NCI-H1092 treated with DMSO at 0.1 percent for 48 hours (cell line): ENCODE measurements at places on chromosomes 7 and 10.

DNA sequence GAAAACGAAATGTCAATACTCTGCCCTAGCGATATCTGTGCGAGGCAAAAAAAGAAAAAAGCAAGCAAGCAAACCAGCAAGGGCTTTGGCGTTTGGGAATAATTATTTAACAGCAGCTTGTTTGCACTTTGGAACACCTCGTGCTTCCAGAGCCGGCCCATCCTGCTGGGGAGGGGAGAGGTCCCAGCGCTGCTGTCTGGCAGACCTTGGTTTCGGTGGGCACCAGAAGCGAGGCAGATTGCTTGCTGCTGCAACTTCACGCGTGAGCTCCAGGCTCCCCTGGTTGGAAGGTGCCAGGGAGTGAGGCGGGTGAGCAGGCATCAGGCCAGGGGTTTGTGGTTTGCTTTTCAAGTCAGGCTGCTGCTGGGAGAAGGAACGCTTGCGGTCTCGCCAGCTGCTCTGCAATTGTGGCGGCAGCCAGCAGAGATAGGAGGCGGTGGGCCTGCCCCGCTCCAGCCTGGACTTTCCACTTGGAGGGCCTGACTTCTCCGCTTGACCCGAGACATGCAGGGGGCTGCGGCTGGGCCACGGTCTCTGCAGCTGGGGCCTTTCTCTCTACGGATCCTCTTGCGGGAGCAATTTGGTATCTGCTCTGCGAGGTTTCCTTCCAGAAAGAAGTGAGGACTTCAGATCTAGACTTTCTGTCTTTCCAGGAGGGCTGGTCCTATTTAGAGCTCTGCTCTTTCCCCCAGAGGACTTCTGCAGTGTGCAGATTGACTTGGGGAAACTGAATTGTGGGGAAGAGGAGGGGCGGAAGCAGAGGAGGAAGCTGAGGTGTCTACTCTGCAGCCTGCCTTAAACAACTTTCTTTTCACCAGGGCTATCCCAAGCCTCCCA, 131.4 kb downstream of the PRPF18 start:
- peak; percentile 52 for DNase-seq

- no peak for DNase-seq
Measured at GRCh38 chr7:31478721-31479120, 35.2 kb upstream of the ITPRID1 start.

DNA sequence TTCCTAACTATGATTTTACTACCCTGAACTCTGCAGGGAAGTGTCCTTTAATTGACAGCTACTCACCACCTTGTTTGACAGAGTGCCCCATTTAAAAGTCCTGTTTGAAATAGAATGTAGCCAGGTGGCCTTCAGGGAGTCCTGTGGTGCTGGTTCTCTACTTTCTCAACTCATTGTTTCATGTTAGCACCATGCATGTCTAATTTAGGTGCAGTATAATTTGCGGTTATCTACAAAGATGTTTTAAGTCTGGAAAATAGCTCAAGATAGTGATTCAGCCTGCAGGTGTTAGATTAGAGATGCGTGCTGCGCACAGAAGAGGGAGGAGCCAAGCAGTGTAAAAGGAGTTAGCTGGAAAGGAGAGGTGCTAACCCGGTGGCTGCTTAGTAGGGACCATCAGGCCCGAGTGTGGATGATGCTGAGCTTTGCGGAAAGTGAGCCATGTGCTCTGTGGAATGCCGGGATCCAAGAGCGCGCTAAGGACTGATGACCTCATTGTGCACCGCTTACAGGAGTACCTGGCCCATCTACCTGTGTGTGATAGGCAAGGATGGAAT, 1.2 kb downstream of the CCM2 start:
- DNase-seq, result no peak

- DNase-seq, result no peak
Measured at GRCh38 chr10:130041451-130042371, 68.9 kb downstream of the C10orf143 start.

- DNase-seq, result no peak
Measured at GRCh38 chr10:11177926-11178471, 160.3 kb downstream of the CELF2 start.

- peak; percentile 95 for DNase-seq
Measured at GRCh38 chr7:117068511-117069145, 115.3 kb downstream of the ST7 start.

DNA sequence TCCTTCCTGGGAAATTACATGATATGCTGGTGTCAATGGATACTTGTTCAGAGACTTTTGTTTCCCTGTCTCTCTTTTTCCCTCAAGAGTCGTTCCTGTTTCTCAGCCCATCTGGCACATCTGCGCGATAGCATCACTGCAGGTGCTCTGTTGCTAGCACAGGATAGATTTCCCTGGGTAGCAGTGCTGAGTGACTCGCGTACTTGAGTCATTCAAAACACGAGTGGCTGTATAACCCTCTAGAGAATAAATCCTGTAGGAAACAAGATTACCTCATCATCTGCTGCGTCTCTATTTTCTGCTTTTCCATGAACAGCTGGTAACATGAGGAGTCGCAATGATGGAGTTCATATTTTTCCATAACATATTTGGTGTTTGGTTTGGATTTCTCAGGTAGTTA, 452.0 kb upstream of the FZD8 start:
- DNase-seq, result no peak

DNA sequence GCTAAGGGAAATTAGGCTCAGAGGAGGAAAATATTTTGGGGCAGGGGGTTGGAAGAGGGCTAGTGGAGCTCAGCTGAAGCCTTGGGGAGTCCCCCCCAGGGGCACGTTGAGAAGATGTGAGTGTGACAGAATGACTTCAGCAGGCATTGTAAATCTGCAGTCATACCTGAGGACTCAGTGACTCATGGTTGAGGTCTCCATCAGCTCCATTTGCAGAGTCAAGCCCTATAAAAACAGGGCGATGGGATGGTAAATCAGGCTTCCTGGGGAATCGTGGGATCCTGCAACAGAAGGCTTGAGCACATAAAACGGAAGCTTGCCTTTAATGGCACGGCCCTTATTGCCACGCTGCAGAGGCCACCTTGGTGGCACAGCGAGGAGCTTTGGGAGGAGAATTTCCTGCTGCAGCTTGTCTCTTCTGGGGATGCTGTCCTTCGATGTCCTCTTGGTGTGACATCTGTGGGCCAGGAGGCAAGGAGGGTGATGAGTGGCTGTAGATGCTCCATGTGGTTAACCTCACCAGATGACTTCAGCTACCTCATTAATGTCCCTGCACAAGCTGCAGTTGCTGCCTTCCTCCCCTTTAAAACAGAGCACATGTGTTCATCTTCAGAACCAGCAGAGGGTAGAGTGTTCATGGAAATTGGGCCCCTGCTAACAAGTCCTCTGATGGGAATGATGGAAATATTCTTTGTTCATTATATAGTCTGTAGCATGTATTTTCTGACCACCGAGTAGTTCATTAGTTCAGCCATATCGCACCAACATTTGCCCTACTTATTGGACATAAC, 285.9 kb downstream of the LRMDA start:
- DNase-seq, result no peak

GRCh38 chr7:47128700-47129099, 453.2 kb downstream of the TNS3 start:
- DNase-seq, result no peak

GRCh38 chr10:119404719-119405519, 137.6 kb downstream of the RGS10 start:
- DNase-seq, result no peak

GRCh38 chr7:145860809-145861208, 255.8 kb upstream of the CNTNAP2 start:
- no peak for DNase-seq

DNA sequence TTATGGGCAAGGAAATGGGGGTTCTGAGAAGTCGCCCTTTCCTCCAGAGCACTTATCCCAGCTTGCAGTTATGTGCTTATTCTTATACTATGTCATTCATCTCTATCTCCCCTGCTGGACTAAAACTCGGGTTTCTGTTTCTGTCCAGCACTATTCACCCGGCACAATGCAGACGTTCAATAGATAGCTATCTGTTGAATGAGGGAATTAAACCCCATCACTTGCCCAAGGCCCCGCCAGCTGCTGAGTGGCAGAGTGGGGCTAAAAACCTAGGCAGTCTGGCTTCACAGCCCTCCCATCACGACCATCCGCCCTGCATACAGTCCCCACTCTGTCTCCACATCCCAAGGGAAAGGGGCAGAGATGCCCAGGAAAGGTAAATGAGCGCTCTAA, 5.4 kb downstream of the SLIT1 start:
- no peak for DNase-seq

DNA sequence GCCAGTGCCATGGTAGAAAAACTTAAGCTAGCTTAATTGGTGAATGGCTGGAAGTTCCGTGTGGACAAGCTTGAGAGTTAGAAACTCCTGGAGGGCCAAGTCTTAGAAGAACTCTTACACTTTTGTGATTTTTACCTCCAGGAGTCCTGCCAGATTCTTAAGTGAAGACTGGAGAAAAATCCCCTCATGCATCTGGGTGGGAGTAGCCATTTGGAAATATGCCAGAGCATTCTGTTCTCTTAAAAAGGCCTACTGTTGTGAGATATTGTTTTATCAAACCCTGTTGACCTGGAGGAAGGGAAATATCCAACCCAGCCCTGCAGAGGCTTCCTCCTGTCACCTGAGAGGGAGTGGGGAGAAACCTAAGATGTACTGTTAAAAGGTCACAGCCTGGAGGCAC, 17.6 kb upstream of the MCM10 start:
- no peak for DNase-seq

DNA sequence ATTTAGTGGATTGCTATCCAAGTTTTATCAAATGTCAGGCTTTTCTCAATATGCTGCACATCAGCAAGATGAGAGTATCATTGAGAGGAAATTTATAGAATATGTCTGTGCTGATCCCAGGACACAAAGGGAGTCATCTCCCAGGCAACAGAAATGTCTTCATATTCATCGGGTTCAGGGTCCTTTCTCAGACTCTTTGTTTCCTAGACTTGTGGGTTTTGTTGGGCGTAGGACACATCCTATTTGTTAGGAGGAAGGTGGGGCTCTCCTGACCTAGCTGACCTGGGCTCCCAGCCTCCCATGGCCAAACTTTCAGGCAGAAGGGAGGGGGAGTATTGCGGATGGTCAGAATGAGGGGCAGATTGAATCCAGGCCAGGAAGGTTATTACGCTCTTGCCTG, 22.9 kb upstream of the NPS start:
- peak; percentile 88 for DNase-seq

- DNase-seq, result no peak
Measured at GRCh38 chr7:148334441-148334956, 256.1 kb upstream of the C7orf33 start.

DNA sequence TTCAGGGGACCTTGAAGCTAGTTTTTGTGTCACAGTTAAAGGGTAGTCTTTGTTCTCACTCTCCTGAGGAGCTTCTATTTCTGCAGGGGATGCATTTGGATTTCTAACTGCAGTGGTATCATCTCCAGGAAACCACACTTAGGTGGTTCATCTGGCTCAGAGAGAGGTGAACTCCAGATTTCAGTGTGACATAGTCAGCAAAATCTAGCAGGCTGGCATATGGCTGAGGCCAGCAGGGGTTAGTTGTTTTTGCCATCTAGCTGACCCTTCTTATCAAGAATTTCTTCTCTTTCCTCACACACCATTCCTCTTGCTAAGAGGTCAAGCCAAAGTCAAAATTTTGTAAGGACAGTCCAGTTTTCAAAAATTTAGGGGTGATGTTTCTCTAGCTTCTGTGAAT, 248.2 kb downstream of the REEP3 start:
- no peak for DNase-seq

GRCh38 chr7:96088579-96088978, 233.3 kb downstream of the SLC25A13 start:
- DNase-seq, result peak; percentile 20

DNA sequence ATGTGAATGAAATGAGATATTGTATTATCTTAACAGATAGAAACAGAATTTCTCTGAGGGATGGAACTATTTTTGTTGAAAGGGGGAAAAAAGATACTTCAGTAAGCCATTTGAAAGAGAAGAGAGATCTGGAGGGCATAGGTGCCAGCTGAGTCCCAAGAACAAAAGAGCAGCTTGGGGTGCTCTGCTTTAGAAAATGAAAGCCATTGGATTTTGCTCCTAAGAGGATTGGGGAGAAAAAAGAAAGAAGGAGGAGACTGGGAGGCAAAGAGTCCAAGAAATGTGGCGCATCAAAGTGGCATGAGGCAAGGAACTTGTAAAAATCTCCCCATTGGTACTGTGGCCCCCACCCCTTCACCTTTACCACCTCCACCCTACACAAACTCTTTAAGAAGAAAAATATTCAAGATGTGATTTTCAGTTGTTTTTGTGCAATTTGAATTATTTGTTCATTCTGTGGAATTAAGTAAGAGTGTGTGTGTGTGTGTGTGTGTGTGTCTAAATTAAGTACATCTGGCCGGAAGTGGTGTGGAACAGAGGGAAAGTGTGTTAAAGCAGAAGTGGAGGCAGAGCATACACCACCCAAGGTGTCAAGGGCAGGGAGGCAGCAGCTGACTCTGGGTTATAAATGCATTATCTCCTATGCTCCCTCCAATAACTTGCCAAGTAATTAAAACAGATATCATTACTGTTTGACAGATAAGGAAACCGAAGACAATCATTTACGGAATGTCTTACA, 9.9 kb upstream of the GNAI1 start:
- no peak for DNase-seq

DNA sequence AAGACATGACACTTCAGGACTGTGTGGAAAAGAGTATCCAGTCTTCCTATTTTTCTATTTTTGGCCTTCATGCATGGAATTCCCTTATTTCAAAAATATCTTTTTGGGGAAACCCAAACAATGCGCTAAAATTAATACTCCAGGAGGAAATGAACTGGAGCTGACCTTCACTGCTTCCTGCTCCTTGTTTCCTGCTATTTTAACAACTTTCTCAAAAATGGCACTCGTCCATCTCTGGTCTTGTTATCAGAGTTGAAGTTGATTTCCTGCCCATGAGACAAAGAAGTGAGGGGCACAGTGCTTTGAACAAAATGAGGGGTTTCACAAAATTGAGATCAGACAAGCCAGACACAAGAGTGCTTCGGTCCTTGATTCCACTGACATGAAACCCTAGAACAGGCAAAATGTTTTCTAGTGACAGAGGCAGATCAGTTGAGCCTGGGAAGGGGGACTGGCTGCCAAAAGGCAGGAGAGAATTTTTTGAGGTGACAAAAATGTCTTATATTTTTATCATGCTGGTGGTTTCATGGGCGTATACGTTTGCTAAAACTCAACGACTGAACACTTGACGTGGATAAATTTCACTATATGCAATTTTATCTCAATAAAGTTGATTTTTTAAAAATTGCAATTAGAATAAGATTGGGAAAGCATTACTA, 193.2 kb downstream of the CREB5 start:
- DNase-seq, result no peak

DNA sequence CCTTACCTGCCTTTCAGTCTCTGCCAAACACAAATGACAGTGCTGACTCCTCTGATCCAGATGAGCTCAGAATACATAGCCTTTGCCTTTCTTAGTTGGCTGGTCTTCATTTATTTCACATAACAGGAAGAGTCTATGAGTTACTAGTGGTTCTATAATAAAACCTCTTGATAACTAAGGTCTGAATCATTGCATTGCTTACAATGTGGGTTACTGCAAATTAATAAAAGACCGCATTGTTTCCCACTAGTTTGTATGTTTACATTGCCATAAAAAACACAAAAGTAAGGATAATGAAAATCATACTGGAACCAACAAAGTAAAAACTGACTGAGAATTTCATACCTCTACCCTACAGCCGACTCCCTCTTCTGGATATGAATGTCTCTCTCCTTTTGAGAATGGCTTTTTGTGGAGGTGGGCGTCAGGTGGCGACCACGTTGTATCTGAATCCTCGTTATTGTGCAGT, 62.0 kb upstream of the AKR1E2 start:
- DNase-seq, result no peak

GRCh38 chr7:920351-921070, 34.0 kb downstream of the ADAP1 start:
- no peak for DNase-seq

- DNase-seq, result peak; percentile 87
Measured at GRCh38 chr7:7181519-7182155, 707 bp upstream of the C1GALT1 start.
